ENCODE measurements at places on chromosomes 3 and 15.

DNA sequence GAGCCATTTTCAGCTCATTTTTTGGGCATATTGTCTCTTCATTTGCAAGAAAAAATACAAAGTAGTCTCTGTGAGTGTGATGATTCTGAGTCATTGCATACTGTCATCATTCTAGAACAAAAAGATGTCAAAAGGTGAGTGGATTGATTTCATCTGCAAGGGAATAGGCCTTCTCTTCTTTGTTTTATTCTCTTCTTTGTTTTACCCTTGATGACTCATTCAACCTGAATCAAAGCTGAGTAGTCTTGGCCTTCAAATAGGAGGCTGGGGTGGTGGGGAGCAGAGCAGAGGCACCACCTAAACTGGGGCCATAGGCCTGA, 25.4 kb downstream of the CYP19A1 start:
- DNase-seq: no peak

- no peak for DNase-seq
These were observed 1.7 kb downstream of the TBC1D5 start for GRCh38 chr3:17740721-17741141.

- DNase-seq: no peak
These were observed 118.9 kb upstream of the CCDC54 start for GRCh38 chr3:107258300-107258699.

DNA sequence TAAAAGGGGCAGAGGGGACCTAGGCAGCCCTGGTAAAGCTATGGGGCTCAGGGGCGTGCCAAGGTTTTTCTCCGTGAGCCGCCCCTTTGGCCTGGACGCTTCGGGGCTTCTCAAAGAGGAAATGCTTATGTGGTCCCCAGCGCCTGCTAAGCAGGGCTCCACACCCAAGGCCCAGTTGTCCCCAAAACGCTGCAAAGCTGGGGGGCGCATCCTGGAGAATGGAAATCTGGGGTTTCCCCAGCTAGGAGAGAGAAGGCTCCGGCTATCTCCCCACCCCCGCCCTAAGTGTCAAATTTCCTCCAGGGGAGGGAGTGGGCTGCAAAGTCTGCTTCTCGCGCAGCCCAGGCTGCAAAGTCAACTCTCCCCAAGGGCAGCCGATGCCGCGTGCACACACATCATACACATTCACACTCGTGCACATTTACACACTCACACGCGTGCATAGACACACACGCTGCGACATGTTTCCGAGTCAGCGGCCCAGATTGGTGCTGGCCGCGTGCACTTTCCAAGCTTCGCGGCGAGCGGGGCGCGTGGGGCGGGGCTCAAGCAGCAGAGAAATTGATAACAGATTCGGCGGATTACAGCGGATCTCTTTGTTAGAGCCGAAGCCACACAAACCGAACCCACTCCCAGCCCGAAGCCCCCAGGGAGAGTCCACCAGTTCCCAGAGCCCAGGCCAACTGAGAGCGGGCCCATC, 4.5 kb downstream of the WNT5A start:
- peak; percentile 54 for DNase-seq

- no peak for DNase-seq
These were observed 87.4 kb downstream of the FNDC3B start for GRCh38 chr3:172126741-172127140.

DNA sequence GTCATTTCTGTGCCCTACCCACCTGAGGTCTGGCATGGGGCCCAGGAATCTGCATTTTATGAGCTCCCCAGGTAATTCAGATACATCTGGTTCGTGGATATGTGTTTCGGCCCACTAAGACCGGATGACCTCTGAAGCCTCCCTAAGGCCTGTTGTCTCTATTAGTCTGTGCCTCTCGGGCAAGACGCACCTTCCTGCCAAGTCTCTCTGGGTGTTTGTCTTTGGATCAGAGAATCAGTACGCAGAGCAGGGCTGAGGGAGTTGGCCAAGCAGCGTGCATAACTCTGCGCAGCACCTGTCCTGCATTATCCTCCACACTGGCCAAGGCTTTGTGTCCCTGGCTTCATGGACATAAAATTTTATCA, 181.0 kb downstream of the THSD4 start:
- DNase-seq: no peak

DNA sequence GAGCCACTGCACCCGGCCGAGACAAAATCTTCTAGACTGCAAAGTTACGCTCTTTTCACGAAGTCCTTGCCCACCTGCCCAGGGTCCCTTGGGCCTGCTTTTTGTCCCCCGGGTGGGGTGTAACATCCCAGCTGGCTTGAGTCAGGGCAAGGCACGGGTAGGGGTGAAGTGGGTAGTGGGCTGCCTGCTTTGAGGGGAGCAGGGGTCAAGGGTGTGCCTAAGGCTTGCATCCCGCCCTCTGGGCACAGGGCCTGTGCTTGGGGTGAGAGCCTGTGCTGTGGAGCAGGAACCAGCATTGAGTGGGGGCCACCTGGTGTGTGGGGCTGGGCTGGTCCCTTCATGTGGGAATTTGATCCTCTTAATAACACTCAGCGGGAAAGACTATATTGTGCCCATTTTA, 74.6 kb downstream of the KLF13 start:
- no peak for DNase-seq

DNA sequence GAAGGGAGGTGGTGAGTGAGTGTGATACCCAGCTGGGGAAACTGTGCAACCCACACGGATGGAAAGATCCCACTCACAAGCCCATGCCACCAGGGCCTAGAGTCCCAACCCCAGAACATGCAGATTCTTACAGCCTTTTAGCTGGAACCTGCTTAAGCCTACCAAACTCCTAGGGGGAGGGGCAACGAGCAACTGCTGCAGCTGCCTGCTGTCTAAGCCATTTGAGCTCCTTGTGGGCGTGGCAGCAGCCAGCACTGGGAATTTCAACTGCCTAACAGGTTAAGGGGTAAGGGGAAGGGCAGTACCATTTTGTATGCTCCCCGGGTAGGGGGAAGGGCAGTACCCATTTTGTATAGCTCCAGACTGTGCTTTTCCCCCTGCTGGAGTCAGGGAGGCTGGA, 673.2 kb upstream of the BCHE start:
- no peak for DNase-seq

DNA sequence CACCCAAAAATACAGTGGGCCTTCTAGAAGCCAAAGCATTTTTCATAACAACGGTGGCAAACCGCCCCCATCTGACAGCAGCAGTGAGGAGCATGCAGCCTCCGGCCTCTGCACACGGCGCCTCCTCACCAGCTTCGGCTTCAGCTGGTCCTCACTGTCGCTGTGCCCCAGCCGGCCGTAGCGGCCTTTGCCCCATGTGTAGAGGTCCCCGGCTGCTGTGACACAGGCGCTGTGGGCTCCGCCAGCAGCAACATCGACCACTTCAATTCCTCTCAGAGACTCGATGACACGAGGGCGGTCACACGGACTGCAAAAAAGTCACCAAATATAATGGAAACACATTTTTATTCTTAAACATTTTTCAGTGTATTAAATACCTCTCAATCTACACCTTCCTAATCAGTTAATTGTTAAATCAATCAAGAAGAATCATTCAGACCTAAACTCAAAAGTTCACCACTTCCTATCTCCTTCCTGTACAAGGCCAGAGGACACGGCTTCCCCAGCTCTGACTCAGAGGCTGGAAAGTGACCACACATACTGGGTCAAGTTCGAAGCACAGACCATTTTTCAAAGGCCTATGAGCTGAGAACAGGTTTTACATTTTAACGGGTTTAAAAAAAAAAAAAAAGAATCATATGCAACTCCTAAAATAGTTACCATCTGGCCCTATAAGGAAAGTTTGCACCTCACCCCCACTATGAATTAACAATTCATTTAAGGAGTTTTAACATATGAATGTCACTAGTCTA, 33.6 kb upstream of the OCA2 start:
- no peak for DNase-seq

DNA sequence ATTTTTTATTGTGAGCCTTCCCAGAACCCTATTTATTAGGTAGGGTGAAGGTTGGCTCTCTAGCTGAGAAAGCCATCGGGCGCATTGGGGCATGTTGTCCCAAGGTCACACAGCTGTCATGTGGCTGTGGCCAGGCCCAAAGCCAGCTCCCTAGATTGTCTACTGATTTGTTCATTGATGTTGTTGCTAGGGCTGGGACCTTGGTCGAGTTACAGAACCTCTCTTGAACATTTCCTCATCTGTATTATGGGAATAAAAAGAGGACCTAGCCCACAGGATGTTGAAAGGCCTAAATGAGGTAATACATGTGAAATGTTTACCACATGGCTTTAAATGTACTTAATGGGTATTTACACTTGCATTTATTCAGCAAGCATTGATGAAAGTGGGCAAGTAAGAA, 252.5 kb downstream of the SUCLG2 start:
- no peak for DNase-seq

- no peak for DNase-seq
These were observed 43.1 kb downstream of the BHLHE40 start for GRCh38 chr3:5022187-5022965.

DNA sequence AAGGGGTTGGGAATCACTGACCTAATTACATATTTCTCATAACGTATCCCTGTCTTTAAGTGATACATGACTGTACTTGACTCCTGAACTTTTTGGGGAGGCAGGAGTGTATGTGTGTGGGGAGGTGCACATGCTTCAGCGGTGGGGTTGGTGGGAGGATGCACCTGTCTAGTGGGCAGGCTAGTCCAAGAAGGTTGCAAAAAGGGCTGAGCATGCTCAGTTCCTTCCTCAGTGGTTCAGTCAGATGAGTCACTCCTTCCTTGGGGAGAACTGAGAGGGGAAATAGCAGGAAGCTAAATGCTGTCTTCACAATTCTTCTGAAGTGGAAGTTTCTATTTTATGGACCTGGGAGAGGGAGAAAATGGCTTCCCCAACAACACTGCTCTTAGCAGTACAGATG, 24.6 kb upstream of the AP4E1 start:
- no peak for DNase-seq

- no peak for DNase-seq
These were observed 19.2 kb downstream of the PXK start for GRCh38 chr3:58351920-58352319.

DNA sequence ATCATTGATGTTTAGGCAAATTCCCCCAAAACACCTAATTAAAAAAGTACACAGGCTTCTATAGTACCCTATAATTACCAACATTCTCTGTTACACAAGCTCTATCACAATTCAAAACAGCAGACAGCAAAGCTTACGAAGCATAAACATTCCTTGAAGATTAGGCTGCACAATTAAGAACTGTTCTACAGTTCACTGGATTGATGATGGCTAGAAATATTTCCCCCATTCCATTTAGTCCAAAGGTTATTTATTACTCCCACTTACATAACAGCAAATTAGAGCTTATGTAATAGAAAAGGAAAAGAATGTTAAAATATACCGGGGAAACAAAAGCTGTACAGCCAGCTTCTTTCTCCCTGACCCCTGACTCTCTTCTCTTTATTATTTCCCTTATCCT, 49.3 kb downstream of the UACA start:
- no peak for DNase-seq

GRCh38 chr15:88628018-88628654, 7.0 kb downstream of the AEN start:
- no peak for DNase-seq

- no peak for DNase-seq
These were observed 25.3 kb upstream of the ABHD17C start for GRCh38 chr15:80669663-80670273.

- DNase-seq: no peak
These were observed 728.6 kb downstream of the GRM7 start for GRCh38 chr3:7589526-7589925.

GRCh38 chr3:154085799-154086198, 35.4 kb upstream of the ARHGEF26 start:
- DNase-seq: no peak

- DNase-seq: no peak
These were observed 6.3 kb upstream of the GALNT15 start for GRCh38 chr3:16168211-16168610.

- DNase-seq: no peak
These were observed 32.2 kb downstream of the NSUN3 start for GRCh38 chr3:94095111-94095510.

DNA sequence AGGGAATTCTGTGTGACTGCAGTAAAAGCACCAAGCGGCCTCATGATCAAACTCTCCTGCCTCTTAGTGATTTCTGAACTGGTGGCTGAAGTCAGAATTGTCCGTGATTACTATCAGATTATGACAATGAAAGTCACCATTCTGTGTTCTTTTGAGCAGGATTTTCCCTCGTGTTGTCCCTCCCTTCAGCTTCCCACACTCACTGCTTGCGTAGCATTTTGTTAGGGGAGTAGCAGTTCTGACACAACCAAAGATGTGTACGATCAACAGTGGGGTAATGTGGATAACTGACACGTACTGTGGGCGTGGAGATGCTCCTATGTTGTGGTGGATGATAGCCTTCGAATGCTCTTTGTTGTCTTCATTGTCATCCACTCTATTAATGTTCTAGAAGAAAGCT, 67.8 kb upstream of the ICE2 start:
- no peak for DNase-seq

- no peak for DNase-seq
These were observed 22.3 kb upstream of the GP9 start for GRCh38 chr3:129038121-129038855.

DNA sequence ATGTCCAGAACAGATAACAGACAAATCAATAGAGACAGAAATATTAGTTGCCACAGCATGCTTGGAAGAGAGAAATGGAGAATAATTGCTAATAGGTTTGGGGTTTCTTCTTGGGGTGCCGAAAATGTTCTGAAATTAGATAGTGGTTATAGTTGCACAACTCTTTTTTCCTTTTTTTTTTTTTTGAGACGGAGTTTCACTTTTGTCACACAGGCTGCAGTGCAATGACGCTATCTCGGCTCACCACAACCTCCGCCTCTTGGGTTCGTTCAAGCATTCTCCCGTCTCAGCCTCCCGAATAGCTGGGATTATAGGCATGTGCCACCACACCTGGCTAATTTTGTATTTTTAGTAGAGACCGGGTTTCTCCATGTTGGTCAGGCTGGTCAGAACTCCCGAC, 163.3 kb downstream of the PLCH1 start:
- DNase-seq: no peak

DNA sequence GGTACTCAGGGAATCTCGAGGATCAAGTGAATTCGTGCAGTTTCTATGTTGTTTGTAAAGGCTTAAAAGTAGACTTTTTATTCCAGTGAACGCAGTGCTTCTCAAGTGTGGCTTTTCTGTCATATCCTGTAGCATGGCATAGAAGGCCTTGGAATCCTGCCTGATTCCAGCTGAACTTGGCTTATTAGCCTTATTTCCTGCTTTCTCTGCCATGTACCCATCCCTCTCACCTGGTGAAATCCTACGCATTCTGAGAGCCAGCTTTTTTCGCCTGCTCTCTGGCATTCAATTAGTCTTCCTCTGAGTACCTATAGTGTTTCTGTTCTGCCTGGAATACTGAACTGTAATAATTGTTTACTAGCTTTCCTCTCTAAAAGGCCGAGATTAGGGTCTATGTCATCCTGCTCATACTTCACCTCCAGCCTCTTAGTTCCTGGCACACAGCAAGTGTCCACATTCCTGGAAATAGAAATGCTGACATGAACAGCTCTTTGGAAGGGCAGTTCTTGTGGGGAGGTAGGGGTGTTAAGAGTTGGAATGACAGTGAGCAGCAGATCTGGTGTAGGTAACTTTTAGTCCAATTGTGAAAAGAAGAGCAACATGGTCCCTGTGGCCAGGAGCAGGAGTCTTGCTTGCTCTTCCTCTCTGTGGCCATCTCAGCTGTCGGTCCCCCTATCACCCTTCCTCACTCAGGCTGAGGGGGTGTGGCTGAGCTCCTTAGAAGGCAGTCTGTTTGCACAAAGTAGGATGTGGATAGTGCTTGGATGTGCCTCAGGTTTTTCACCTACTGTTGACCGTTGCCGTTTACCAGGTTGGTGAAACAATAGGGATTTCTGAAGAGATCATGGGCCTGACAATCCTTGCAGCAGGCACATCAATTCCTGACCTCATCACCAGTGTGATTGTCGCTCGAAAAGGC, 30.4 kb downstream of the SLC24A1 start:
- DNase-seq: peak; percentile 8

All from ovary (tissue), 10 donors.